ENCODE measurements at places on chromosomes 16 and 17.

- no peak for DNase-seq
Observed at GRCh38 chr17:51846566-51846965, 311.9 kb downstream of the CA10 start.

DNA sequence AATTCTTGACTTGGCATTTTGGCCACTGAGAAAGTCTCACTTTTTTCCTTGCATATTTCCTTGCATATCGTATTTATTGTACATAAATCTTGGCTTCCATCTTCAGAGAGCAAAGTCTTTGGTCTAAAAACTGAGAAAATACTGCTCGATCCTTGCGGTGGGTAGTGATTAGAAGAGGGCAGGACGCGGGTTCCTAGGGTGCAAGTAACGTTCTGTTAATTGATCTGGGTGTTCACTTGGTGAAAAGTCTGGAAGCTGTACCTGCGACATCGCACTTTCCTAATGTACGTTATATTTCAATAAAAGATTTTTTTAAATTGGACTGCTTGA lies 758 bp upstream of the UBALD2 start:
- no peak for DNase-seq

DNA sequence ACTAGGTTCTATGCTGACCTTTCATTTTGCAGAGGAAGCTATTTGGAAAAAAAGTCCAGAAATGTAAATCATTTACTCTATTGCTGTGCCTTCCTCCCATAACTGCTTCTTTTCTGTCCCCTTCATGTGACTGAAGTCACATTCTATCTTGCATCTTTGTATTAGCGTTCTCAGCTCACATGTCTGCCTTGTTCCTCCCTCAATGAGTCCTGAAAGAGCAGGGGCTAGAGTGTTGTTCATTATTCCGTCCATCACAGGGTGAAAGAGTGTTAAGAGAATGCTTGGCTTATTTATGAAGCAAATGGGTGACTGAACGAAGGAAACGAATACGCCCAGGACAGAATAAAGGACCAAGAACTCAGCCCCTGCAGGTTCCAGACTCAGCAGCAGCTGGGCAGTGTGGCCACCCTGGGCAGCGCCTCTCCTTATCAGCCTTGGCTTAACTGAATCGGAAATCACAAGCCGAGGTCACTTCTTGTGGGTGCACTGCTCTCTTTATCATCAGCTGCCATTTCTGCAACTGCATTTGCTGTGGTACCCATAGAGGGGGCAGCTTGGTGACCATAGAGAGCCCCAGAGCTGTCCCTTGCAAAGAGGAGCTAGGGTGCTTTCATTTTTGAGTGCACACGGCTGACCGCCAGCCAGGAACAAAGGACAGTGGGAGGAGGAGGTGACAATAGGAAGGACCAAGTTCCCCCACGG lies 1.8 kb upstream of the PIK3R6 start:
- DNase-seq = peak; percentile 37

DNA sequence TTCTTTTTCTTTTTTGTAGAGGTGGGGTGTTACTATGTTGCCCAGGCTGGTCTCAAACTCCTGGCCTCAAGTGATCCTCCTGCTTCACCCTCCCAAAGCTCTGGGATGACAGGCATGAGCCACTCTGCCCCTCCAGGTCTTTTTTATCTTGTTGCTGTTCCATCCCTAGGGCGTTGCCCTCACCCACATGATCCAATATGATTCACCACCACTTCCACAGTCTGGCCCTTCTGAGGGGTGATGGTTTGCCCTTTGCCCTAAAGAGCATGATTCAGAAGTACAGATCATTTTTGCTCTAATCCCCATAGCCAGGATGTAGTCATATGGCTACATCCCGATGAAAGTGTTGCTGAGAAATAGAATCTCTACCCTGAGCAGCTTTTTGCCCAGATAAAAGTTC lies 18.8 kb downstream of the STX4 start:
- DNase-seq = peak; percentile 81

DNA sequence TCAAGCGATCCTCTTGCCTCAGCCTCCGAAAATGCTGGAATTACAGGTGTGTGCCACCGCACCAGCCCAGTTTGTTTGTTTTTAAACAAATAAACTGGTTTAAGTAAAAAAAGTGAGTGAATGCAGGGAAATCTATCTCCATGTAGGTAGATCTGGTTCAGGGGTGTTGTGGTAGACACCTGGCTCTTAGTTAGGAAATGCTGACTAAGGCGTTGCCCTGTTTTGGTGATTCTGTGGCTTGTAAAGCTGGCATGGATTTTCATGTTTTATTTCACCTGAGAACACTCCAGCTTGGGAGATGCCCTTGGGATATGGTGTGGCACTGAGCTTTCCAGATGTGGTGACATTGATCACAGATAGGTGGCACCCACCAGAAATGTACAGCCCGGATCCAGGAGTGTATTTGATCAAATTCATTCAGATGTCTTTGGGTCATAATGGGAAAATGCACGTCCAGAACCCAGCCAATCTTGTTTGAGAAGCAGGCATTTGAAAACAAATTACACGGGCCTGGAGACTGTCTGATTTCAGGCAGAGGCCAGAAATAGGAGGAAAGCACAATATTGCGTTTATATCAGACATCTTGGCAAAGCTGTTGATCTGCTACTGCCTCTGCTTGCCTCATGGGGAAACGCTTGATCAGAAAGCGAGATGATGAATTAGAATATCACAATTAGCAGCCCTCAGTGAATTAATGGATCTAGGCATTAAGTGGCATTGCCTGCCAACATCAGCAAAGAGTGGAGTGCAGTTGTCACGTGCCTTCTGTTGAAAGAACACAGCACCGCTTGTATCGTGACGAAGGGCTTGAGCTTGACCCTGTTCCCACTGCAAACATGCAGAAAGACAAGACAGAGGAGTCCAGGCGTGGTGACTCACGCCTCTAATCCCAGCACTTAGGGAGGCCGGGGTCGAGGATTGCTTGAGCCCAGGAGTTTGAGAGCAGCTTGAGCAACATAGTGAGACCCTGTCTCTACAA lies 7.3 kb upstream of the IL34 start:
- no peak for DNase-seq

GRCh38 chr17:8148560-8148959 lies 3.6 kb downstream of the PER1 start:
- no peak for DNase-seq

GRCh38 chr16:47715442-47716083 lies 254.4 kb downstream of the PHKB start:
- DNase-seq = no peak

GRCh38 chr17:72362376-72363088 lies 241.7 kb downstream of the SOX9 start:
- no peak for DNase-seq

- DNase-seq = no peak
Observed at GRCh38 chr17:63399856-63400255, 46.2 kb downstream of the CYB561 start.

GRCh38 chr17:44077595-44077909 lies 7.0 kb downstream of the G6PC3 start:
- DNase-seq = peak; percentile 76

- DNase-seq = no peak
Observed at GRCh38 chr16:21986692-21987246, 14.1 kb downstream of the PDZD9 start.

GRCh38 chr16:28524681-28525171 lies 14.0 kb downstream of the NUPR1 start:
- no peak for DNase-seq

GRCh38 chr16:23734176-23734893 lies 20.5 kb upstream of the CHP2 start:
- DNase-seq = no peak

DNA sequence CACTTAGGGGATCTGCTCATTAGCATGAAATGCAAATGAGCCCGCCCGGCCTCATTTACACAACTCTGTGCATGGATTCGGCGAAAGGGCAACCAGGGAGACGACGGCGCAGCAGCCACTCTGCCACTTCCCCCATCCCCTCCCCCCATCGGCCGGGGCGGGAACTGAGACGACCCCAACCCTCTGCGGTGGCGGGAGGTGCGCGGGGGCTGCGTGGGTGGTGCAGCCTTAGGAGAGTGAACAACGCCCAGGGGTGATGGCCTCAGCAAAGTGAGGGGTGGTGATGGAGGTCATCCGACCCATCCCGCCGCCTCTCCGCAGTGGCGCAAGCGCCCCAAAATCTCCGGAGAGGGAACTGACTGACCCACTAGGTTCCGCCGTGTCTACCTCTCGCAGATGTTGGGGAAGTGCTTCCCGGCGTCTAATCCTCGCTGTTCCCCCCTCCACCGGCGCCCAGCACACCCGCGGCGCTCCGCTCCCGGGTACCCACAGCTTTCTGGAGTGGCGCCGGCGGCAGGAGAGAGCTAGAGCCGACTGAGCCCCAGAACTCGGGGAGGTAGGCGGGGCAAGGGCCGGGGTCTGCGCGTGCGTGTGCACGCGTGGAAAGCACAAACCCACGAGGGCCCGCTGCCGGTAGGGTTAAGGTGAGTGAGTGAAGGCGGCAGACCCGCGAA lies 1.4 kb upstream of the CACNA1G start:
- DNase-seq = peak; percentile 68

GRCh38 chr16:85455534-85455933 lies 157.6 kb upstream of the GSE1 start:
- DNase-seq = no peak

DNA sequence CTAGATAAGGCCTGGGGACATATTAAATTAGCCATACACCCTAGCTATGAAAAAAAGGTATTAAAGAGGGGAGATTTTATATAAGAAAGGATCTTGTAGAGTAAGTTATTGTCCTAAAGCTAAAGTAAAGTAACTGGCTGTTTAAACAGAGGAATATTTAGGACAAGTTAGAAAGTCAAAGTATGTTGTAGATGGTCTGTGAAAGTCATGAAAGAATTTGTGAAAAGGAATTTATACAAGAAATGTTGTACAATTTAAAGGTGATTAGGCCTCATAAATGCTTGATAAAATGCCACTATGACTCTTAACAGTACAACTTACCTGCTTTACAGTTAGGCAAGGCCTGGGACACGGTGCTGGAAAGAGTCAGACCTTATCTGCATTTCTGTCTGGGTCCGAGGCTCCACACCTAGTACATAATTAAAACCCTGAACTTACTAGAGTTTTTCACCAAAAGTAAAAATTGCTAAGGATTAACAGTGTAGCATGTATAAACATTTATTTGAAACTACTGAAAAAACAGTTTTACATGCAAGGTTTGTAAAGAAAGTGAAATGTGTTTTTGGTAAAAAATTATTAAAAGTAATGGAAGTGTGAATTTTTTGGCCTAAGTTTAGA lies 445.3 kb upstream of the TOM1L1 start:
- DNase-seq = no peak

DNA sequence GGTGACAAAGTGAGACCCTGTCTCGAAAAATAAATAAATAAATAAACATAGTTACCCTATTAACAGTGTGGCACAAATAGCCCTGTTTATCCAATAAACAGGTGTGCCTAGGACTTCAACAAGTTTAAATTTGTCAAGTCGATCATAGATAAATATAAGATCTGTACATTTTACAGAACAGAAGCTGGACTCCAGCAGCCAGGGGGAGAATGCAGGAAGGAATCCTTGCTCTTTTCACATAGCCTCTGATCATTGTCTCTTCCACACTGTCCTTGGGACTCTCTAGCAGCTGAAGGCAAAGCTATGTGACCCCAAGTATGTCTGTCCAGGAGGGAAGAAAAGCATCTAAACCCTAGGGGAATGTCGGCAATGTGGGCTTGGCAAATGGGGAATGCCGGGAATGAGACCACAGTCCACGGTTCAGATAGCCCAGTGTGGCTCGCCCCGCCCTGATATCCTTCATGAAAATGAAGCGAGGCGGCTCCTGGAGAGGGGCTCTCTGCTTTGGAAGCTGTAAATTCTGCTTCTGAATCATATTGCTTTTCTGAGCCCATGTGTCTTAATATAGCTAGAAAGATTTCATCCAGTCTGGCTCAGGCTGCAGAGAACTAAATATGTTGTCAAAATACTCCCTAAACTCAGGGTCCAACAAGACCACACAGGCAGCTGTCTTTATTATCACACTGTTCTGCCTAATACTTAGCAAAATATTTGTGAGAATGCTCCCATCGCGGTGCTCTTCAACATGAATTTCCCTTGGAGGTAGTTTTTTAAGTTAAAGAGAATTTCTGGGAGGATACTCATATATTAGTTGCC lies 24.9 kb upstream of the GRB2 start:
- no peak for DNase-seq

- DNase-seq = no peak
Observed at GRCh38 chr17:37190493-37190892, 185.3 kb upstream of the C17orf78 start.

DNA sequence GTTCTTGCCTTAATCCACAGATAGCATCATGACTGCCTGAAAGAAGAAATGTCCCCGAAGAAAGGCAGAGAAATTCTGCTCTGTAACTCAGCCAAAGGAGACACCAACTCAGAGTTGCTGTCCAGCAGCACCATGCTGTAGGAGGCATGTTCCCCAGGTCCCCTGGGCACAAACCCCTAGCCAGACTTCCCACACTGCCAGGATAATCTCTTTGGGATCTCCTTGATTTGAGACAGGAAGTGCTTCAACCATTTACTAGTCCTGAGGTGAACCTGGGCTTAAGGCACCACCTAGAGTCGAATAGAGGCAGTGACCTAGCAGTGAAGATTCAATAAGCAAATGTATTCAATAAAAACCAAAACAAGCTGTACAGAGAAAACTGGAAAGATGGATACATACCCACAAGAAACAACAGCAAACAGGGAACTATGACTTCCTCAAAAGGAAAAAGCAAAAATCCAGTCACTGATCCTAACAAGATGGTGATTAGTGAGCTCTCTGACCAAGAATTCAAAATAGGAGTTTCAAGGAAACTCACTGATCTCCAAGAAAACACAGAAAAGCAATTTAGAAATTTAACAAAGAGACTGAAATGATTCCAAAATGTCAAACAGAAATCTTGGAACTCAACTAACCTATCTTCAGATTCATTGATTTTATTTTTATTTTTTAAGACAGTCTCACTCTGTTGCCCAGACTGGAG lies 5.7 kb downstream of the OR4D2 start:
- no peak for DNase-seq

DNA sequence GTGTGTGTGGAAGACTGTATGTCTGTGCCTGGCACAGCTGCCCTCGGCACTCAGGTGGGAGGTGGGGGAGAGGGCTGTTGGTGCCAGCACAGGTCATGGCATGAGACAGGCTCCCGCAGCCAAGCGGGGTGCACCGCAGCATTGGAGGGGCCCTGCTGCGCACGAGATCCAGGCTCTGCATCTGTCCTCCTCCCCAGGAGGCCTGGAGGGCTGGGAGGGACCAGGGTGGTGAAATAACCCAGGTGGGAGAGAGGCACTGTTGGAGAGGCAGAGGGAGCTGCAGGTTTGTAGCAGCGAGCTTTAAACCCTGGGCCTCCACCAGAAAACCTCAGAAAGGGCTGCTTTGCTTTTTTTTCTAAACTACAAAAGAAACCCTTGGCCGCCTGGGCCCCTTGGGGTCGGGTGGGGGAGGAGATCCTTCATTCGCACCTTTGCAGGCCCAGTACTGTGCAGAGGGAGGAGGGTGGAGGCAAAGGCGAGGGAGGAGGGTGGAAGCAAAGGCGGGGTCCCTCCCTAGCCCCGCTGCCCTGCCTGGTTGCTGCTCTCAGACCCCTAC lies 241.7 kb downstream of the SEC14L1 start:
- no peak for DNase-seq

DNA sequence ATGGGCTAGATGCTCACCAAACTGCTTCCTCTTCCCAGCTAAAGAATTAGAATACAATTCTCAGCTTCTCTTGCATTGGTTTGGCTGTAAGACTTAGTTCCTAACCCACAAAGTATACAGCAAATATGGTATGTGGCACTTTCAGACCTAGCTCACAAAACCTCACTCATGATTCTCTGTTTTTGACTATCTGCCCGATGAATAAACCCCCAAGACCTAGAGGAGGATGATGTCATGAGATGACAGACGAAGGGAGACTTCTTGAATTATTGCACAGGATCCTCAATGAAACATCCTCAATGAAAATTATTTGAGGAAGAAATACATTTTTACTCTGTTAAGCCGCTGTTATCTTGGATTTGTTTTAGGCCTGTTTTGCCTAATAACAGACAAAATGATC lies 14.3 kb downstream of the CNOT1 start:
- DNase-seq = no peak

GRCh38 chr16:29927070-29927905 lies 1.3 kb upstream of the KCTD13 start:
- DNase-seq = no peak

Measured in suppressor macrophage (primary cell).